ENCODE measurements at places on chromosomes 16 and 17.

DNA sequence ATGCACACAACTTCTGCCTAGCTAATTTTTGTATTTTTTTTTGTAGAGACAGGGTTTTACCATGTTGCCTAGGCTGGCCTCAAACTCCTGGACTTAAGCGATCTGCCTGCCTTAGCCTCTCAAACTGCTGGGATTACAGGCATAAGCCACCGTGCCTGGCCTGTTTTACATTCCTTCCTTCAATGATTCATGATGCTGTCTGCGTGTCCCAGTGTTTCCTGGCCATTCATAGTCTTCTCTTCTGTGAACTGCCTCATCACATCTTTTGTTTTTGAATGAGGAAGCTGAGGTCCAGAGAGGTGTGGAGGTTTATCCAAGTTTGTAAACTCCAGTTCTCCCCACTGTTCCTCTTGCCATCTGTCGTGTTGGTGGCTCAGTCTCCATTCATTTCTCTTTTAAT lies 64.5 kb upstream of the MED9 start:
- DNase-seq: no peak

GRCh38 chr17:34703533-34703932 lies 124.2 kb downstream of the TMEM132E start:
- DNase-seq: peak; percentile 57

DNA sequence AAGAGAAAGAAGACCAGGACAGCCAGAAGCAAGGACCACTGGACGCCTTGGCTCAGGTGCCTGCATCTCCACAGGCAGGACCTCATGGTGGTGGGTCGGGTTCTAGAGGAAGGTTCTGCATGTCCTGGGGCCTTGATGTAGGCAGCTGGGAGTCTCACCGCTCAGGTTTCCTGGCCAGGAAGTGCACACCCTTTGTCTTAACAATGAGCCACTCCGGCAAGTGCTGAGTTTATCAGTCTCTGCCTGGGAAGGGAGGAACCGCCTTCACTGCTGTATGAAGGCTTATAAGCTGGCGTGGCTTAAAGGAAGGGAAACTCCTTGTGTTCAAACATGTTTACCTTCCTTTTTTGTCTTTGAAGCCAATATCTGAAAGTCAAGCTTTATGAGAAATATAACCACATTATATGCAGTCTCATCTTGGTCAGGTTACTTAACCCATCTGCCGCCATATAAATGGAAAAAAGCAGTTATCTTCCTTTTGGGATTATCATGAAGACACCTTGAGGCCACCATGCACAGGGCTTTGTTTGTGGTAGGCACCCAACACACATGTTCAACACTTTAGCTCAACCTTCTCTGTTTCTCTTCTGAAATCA lies at the start of gene ST6GALNAC1:
ST6GALNAC1 (minus strand) TSS at position 205 of the 596 bp plus-strand sequence; CDS start at position 86, 119 bp downstream.
- DNase-seq: peak; percentile 92

- peak; percentile 37 for DNase-seq
These were observed 2.8 kb upstream of the SOCS1 start for GRCh38 chr16:11258553-11259492.

DNA sequence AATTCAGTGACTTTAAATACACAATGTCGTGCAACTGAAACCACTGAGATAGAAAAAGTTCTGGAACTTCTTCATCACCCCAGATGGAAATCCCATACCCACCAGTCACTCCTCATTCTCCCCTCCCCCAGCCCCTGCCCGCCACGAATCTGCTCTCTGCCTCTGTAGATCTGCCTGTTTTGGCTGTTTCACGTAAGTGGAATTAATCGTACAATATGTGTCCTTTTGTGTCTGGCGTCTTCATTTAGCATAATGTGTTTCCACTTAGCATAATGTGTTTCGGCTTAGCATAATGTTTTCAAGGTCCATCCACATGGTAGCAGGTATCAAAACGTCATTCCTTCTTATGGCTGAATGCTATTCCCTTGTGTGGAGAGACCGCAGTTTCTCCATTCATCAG lies 3.5 kb upstream of the SPPL2C start:
- no peak for DNase-seq
